ENCODE measurements at places on chromosomes 4 and X. TPM values are rescaled to one million over a fixed set of nuclear protein-coding genes. Genes with fewer than 3 reads are reported as not detected.

ARL9 gene
- total RNA-seq, result under 0.01 TPM

EDA gene
- 0.73 TPM for total RNA-seq

PNMA5 gene
- not detected for total RNA-seq

RAB9A gene
- 33.4 TPM for total RNA-seq

CCSER1 gene
- not detected for total RNA-seq

SASH3 gene
- total RNA-seq, result not detected

IBSP gene
- total RNA-seq, result not detected

MMRN1 gene
- not detected for total RNA-seq

SPOCK3 gene
- not detected for total RNA-seq

SPARCL1 gene
- total RNA-seq, result 1.1 TPM

IRS4 gene
- total RNA-seq, result not detected

SHISA3 gene
- 0.37 TPM for total RNA-seq

FAM9C gene
- not detected for total RNA-seq

SPATA4 gene
- 0.20 TPM for total RNA-seq

ABLIM2 gene
- total RNA-seq, result 0.20 TPM

DCX gene
- total RNA-seq, result not detected

BTC gene
- under 0.01 TPM for total RNA-seq
